ENCODE measurements at places on chromosomes 7 and 10.

GRCh38 chr7:1977876-1978441, 254.8 kb downstream of the MAD1L1 start:
- no peak for DNase-seq

DNA sequence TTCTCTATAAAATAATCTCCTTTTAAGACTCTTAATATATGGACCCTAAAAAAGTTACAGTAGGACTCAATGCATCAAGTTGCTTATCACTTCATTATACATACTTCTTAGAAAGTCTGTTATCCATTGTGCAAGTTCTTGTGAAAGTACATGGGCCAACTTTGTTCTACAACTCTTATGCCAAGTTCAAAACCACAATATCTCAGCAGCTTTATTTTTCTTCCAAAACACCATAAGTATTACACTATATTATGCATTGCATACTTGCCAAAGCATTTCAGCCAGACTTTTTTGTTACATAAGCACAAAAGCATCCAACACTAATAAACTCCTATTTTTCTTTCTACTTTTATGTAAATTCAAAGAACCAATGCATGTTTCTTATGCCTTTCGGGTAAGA, 94.4 kb downstream of the AHR start:
- DNase-seq, result no peak

DNA sequence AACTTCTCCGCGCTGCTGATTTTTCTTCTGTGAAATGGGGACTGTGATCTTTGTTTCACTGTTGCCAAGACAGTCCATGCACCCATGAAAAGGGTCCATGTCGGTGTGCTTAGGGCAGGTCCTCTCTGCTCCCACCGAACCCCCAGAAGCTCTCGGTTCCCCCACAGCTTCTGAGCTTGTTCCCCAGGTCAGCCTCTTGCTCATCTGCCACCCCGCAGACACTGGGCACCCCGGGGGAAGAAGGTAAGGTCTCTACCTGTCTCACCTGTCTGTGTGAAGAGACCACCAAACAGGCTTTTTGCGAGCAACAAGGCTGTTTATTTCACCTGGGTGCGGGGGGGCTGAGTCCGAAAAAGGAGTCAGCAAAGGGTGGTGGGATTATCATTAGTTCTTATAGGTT, 66.2 kb upstream of the NANOS1 start:
- DNase-seq, result no peak

GRCh38 chr7:54546081-54546985, 4.2 kb downstream of the VSTM2A start:
- peak; percentile 0 for DNase-seq

DNA sequence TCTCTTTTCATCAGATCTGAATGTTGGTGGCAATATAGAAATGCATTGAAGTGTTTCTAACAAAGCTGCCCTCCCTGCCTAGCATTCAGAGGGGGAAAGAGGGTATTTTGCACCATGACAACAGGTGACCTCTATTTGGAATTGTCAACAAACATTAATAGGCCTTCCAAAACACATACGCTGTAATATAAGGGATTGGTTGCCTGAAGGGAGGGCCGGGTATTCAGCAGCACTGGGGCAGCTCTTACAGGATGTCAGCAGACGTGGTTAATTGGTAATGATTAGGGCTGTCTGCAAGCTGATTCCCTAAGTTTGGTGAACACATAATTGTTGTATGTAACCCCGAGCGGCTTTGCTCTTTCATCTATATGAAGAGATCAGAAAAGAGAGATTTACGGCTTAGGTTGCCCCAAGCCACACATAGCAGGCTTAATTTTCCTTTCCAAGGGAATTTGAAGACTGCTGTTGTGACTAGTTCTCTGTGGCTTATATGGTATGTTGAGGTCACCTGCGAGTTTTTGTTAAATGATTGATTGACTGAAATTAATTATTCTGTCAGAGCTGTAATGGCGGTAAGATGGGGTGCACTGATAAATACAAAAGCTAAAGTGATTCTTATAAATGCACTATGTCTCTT, 759.3 kb downstream of the LRMDA start:
- DNase-seq, result no peak

DNA sequence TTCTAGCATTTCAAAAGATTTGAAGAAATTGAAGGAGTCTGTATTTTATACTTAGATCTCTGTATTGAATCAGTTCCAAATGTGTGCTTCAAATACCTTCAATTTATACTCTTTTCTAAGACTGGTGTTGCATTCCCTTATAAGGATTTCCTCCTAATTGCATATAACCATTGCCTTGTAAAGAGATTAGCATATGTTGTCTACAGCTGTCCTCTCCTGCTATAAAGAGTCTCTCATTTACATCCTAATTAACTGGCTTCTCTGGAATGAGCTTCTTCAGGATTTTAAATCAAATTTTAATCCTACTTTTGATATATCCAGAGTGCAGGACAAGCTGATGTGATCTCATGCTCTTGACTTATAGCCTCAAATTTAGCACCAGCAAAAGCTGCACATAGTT, 957.3 kb downstream of the XPNPEP1 start:
- DNase-seq, result no peak

- DNase-seq, result no peak
Measured at GRCh38 chr7:105269397-105269796, 119.3 kb downstream of the SRPK2 start.

GRCh38 chr7:44867073-44867995, 18.0 kb downstream of the PURB start:
- DNase-seq, result peak; percentile 90

GRCh38 chr7:108285003-108285368, 154.8 kb upstream of the LAMB4 start:
- no peak for DNase-seq

DNA sequence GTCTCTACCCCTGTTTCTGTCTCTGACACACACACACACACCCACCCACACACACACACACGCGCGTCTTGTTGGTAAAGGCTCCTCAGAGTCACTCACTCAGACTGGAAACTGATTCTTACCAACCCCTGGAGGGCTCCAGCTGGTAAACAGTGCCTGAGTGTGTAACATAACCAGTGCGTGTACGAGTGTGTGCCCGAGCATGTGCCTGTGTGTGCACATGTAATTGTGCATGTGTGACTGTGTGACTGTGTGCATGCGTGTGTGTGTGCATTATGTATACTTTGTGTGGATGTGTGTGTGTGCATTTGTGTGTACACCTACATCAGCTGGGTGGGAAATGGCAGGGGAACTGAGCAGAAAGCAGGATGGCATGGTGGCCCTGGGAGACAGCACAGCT, 317.1 kb downstream of the WDR37 start:
- no peak for DNase-seq

DNA sequence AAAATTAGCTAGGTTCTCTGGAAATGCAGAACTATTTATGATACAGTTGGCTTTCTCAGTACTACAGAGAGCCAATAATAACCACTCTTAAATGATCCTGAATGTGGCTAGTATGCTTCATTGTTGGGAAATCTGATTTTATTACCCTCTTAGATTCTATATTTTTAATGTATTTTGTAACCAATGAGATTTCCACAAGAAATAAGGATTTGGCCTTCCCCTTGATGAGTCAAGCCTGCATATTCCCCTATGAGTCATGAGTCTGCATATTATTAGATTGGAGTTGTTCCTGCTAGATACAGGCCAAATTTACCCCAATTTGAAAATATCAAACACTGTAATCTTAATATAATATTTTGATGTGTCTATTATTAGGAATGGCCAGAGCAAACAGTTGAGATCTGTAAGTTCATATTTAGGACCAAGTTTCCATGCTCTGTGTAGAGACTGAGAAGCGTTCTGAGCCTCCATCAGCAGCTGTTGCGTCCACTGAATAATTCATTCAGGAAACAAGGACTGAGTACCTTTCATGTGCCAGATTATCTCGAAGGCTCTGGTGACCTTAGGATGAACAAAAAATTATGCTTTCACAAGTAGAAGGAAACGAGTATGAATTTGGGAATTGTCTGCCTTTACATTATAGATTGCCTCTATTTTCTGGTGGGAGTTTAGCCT, 793.4 kb downstream of the NRG3 start:
- peak; percentile 1 for DNase-seq

- DNase-seq, result no peak
Measured at GRCh38 chr7:68688416-68689086, 909.7 kb upstream of the AUTS2 start.

DNA sequence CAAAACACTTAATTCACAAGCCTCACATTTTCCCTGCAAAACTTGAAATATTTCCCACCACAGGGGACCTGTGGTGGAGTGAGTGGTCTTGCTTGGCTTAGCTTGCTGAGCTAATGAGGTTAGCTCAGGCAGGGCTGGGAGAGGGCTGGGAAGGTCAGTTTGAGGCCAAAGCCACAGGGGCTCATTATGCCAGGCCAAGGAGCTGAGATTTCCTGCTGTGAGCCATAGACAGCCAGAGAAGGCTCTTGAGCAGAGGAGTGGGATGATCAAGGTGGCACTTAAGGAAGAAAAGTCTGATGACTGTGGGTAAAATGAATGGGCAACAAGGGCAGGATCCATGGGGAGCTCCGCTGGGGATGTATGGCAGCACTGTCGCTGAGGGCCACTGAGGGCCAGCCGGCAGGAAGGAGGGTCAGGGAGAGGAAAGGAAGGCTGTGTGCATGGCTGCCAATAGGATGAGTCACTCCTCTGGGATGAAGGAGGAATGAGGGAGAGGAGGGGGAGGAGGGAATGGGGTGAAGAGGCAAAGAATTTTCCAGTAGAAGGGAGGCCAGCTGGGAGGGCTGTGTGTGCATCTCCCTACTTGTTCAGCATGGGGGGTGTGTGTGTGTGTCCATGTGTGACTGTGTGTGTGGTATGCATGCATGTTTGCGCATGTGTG, 18.7 kb upstream of the ZNF488 start:
- DNase-seq, result peak; percentile 94

GRCh38 chr7:137915266-137915665, 68.5 kb upstream of the DGKI start:
- DNase-seq, result no peak

- DNase-seq, result peak; percentile 49
Measured at GRCh38 chr7:130909161-130909836, 175.3 kb upstream of the KLF14 start.

- no peak for DNase-seq
Measured at GRCh38 chr10:86613905-86614304, 40.4 kb upstream of the OPN4 start.

DNA sequence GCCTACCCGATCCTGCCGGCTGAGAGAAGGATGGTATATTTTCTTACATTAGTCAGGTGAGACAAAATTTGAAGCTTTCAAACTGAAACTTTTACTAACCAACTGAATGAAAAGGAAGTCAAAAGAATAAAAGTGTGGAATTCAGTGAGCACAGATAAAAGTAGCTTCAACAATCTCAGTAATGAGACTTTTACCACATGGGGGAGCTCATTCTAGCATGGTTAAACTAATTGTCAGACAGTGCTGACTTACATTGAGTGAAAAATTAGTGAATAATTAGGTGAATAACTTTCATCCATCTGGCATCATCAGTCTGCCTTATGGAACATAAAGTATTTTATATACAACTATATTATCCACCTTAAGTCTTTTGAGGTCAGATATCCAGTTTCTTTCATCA, 8.4 kb downstream of the FAM237B start:
- peak; percentile 38 for DNase-seq

- DNase-seq, result peak; percentile 59
Measured at GRCh38 chr10:71835671-71836595, 15.1 kb downstream of the PSAP start.

DNA sequence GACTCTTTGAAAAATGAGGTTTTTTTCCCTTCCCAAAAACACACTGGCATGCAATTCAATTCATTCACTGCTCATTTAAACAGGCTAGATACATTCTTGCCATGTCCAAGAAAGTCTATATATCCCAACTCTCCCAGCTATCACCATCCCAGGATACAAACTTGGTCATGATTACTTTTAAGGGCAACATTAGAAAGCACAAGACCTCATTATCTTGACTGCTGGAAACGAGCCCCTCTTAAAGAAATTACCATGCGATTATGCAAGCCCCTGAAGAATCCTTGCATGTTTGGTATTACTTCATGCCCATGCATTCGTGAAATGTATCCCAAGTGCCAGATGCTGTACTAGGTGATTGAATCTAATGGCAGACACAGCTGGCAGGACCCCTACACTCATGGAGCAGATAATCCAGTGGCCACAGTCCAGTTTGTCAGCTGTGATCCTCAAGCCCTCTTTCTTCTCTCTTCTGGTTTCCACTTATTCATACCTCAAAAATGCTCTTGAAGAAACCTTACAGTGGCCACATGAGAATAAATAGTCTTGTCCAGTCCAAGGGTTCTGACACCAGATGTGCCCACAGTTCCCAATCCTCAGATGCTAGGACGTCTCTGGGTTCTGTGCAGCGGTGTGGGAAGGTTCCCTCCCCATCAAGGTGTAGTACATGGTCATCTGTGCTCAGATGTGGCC, 103.7 kb upstream of the HABP2 start:
- no peak for DNase-seq

- peak; percentile 81 for DNase-seq
Measured at GRCh38 chr7:229184-229964, 37.0 kb downstream of the FAM20C start.

GRCh38 chr10:21769041-21769440, 234.5 kb downstream of the DNAJC1 start:
- no peak for DNase-seq

GRCh38 chr10:45249978-45250693, 65.3 kb downstream of the OR13A1 start:
- DNase-seq, result peak; percentile 81

- no peak for DNase-seq
Measured at GRCh38 chr7:9204571-9204970, 771.2 kb downstream of the NXPH1 start.

DNA sequence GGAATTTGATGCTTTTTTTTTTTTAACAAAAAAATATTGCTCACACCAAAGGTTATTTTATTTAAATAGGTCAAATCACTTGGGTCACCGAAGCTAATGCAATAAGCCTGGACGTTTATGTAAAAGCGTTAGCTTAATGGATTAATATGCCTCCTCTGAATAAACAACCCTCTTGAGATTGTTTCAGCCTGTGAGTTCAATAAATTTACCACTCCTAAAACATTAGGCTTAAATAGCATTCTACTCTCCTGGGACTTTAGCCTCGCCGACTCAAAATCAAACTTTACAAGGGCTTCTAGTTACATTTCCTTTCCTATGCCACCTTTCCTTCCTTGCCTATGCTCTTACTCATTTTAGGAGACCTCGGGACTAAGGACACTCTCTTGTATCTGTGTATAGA, 79.3 kb downstream of the DNAJB9 start:
- no peak for DNase-seq

- DNase-seq, result no peak
Measured at GRCh38 chr10:71075086-71075758, 137.1 kb upstream of the UNC5B start.

- DNase-seq, result no peak
Measured at GRCh38 chr10:35934642-35934995, 292.5 kb upstream of the FZD8 start.

- no peak for DNase-seq
Measured at GRCh38 chr10:3874990-3875841, 90.2 kb upstream of the KLF6 start.

DNA sequence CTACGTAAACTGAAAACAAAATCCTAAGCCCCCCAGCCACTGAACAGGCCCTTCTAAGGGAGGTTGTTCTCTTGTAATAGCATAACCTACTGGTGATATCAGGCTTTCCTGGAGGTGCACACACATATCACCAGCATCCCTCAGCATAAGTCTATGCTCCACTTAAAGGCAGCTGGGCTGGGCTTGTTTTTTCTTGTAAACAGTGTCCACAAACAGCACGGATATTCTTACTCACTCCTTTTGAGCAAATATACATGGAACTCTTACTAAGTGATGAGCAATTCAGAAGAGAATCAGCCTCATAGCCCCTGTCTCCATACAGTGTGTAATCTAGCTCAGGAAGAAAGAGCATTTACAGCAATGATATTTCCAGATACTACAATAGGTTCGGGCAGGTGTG, 2.4 kb downstream of the LRIT1 start:
- peak; percentile 3 for DNase-seq
